ENCODE measurements at places on chromosomes 1 and 21.

DNA sequence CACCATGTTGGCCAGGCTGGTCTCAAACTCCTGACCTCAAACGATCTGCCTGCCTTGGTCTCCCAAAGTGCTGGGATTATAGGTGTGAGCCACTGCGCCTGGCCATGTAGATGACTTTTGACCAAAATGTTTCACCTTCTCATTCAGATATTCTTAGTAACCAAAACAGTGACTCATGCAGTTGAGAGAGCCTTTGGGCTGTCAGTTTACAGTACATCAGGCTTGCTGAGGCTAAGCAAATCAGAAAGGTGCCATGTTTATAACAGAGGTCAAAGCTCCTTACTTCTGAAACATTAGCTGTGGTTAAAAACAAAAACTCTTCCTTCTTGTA, 21.0 kb downstream of the CNIH4 start:
- no peak for DNase-seq

DNA sequence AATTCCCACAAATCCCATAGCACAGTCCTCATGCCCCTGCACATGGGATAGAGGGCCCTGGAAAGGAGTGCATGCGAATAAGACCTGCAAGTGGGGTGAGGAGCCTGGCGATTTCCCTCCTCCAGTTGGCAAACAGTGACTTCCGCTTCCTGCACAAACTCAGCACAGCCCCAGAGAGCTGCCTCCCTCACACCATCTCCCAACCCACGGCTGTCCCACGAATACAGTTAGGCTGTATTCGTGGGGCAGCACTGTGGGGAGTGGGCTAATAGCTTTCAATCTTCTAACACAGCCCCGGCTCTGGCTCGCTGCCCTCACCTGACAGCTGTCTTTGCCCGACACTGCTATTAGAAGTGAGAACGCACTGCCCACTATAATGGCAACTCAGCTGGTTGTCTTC, 28.2 kb upstream of the CNTN2 start:
- no peak for DNase-seq

DNA sequence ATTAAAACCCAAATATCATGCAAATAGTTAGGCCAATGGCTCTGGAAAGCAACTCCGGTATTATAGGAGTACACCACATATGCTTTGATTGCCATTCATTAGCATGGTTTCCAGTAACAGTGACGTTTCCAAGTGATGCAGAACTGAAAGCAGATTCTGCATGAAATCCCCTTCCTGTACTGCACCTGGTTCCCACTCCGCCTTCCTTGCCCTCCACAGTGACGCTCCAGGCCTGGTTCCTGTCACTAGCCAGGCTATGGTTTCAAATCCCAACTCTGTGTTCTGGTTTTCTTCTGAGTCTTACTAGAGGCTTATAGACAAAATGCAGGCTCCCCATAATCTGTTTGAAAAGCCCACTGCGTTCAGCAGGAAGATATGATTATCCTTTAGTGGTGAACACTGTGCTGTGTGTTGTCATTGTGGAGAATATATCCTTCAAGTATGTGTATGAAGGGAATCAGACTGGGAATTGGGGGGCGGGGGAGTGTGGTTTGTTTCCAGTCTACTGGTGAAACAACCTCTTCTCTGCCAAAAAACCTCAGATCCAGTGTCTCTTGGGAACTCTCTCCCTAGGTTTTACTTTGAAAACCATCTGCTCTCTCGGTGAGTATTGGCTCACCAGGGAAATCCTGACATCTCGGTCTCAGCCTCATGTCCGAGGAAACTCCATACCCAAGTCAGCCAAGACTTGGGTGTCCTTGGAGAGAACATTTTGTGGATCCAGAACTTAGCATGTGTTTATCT, 78.7 kb downstream of the TYW3 start:
- no peak for DNase-seq

DNA sequence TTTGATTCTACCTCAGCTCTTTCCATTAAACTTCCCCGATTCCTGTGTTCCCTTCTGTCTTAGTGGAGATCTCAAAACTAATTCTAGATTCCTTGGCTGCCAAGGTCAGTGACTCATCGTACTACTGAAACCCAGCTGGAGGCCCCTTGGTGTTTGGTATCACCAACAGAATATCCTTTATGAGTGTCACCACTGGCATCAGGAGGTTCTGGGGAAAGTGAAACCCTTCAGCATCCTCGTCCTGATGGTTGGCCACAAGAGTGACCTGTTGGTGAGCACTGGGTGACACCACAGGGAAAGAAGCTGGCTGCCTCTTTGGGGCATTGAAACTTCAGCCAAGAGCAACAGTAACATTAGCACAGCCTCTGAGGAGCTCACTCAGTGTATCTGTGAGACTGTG, 9.6 kb downstream of the RAB42 start:
- DNase-seq = no peak

DNA sequence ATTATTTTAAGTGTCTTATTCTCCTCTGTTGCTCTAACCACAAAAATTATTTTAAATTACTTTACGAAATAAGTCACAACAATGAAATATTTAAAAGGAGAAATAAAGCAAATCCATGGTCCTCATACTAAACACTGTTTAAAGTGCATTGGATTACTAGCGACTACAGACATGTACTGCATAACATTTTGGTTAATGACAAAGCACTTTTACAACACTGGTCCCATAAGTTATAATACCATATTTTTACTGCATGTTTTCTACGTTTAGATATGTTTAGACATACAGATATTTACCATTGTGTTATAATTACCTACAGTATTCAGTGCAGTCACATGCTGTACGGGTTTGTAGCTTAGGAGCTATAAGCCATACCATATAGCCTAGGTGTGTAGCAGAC, 30.2 kb downstream of the VAMP4 start:
- DNase-seq = no peak

DNA sequence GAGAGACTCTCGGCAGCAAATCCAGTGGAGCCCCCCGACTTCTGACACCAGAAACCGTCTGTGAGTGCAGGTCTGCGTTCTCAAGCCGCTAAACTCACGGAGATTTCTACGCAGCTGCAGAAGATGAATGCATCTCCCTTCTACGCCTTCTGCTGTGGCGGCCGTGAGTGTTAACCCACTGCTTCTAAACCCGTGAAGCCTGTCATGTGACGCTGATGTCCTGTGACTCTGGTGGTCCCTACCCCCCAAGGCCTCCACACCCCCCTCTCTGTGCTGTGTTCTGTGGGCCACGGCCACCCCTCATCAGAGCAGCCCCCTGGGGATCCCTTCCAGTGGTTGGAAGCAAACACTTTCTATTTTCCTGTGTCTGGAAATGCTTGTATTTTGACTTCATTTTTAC, 33.9 kb upstream of the COL18A1 start:
- DNase-seq = no peak

DNA sequence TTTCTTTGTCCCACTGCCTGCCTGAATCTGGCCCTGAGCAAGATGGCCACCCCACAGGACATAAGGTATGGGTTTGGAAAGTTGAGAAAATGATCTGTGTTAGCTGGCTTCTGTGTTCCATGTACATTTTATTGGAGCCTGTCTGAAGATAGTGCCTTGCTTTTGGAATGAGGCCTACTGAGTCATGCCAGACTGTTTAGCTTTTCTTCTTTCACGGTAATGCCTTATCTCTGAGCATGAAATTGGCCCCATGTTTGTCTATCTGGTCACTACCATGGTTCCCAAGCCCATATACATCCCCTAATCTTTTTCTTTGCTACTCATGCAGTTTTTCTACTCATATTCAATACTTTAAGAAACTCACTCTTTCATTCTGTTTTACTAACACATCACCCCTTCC, 85.1 kb upstream of the LMO4 start:
- DNase-seq = no peak

GRCh38 chr21:43994646-43995045, 17.5 kb upstream of the TRAPPC10 start:
- DNase-seq = no peak

- DNase-seq = no peak
These were observed 155.6 kb downstream of the NUF2 start for GRCh38 chr1:163477276-163477830.

DNA sequence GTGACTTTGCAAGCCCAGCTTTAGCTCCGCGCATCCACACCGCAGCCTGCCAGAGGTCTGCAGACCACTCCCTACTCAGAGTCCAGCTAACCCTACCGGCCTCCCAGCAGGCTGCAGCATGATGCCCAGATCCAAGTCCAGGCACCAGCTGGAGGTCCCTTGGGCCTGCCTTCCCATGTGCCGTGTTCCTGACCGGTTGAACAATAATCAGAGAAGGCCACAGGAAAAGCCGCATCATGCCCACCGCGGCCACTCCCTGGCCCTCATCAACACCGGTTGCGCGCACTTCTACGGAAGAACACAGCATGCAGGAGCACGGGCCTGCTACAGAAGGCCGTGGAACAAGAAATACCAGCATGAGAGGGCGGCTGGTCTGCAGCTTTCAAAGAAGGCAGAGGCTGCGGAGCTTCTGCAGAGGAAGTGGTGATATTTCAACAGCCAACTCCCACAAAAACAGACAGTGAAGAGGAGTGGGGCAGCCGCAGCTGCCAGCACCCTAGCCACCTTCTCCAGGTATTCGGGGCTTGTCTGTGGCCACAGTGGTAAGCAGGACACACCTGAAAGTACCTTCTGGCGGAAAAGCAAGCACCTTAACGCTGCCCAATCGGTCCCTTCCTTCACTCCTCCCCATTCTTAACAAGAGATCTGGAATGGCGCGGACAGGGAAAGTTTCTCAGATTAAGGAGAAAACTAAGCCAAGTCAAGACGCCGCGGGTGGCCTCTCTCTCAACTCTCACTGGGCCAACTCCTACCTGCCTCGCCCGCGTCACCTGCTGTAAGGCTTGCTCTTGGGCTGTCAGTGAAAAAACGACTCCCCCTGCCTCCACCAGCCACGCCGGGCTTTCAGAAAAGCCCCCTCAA, 1.5 kb downstream of the PGBD5 start:
- no peak for DNase-seq

DNA sequence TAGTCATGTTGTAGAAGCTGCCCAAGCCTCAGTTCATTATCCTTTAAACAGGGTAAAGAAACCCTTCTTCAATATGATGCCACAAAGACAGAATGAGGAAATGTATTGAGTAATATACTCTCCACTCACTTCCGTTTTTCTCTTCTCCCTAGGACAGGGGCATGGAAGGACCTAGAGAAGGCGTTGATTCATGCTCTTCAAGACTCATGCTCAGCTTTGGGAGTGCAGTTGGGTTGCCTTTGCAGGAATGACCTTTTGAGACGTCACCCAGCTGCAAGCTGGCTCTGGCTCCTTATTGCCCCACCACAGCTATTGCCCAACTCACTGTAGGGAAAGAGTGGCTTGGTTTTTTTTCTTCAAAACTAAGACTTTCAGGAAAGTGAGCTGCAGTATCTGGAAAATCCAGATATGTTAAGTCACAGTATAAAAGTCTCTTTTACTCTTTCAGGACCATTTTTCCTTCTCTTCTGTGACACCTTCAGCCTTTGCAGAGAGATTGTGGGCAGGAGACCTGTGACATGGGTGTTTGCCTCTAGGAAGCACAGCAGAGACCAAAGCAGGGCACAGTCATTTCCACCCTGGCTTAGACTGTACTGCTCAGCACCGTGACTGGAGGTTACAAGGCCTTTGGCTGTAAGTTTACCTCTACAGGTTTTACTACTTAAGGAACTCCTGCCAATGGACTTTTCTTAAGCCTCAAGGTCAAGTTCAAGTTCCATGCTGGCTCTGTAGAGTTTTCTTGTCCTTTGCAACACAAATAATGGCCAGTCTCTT, 39.5 kb downstream of the XCL2 start:
- no peak for DNase-seq

DNA sequence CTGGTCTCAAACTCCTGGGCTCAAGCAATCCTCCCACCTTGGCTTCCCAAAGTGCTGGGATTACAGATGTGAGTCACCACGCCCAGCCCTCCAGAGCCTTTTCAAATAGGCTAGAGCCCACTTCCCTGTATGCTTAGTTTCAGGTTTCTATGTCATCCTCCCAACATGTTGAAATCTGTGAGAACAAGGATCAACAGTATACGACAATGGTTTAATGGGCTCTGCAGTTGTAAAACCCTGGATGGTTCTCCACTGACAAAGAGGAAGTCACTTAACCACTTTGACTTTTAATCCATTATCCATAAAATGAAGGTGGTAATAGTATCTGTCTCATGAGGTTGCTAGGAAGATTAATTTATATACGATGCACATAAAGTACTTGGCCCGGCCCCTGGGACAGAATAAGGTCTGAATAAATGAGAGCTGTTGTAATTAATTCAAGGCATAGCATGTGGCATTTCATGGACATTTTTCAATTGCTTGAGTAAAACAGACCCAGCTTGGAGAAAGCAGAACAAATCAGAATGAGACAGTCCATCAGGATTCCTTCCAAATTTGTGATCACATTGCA, 113.9 kb upstream of the ZNF648 start:
- DNase-seq = peak; percentile 96

DNA sequence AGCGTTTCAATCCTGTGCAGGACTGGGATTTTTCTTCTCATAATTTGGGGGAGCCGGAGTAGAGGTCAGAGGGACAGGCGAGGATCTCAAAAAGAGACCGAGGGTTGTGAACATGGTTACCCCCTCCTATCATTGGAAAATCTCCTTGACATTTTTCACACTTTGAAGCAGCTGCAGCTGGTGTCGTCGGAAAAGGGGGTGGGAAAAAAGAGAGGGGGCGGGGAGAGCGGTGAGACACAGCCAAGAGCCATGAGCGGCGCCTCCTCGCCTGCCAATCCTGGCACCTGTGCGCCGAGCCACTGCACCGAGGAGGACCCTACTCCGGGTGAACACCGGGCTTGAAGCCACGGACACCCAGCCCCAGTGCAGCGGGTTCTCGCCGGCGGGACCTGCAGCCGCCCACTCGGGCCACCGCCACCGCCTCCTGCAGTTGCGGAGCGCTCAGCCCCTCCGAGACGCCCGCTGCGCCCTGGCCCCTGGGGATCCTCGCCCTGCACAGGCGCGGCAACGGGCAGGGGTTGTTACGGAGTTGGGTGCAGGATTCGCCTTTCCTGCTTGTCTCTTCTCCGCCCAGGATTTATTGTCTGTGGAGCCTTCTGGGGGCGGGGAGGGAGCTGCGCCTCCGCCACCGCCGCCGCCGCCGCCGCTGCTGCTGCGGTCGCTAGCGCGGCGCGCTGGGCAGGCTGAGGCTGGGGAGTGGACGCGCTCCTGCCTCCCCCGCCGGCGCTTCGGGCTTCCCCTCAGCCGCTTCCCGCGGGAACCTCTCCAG, at the start of gene LRRC7:
Gene LRRC7 (plus strand): TSS at position 271 of the 769 bp plus-strand sequence. CDS start 718 bp downstream, outside the sequence.
- peak; percentile 29 for DNase-seq

Measured in NCI-H187 (cell line).